ENCODE measurements at places on chromosomes 6 and 20.

GRCh38 chr20:10501402-10501801, 66.3 kb downstream of the SLX4IP start:
- DNase-seq = no peak

GRCh38 chr20:1894471-1894950, 696 bp upstream of the SIRPA start:
- no peak for DNase-seq

- no peak for DNase-seq
Measured at GRCh38 chr6:10962673-10963072, 75.8 kb downstream of the SYCP2L start.

GRCh38 chr20:54650052-54650719, 174.8 kb downstream of the DOK5 start:
- DNase-seq = no peak

GRCh38 chr20:53826597-53827291, 233.1 kb upstream of the ZNF217 start:
- no peak for DNase-seq

DNA sequence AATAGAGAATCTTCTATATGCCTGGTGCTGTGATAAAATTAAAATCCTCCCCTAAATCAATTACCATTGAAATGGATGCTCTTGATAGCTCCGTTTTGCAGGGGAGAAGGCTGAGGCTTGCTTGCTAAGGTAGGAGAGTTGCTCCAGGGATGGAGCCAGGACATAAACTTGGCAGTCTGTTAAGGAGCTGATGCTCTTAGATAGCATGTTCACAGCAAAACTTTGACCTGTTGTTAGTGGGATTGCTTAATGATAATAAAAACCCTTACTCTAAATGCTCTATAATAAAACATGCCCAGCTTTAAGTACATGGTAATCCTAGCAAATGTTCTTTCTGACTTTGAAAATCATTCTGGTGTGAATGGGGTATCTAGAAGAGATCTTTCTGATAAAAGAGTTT, 228.4 kb upstream of the JAG1 start:
- no peak for DNase-seq

DNA sequence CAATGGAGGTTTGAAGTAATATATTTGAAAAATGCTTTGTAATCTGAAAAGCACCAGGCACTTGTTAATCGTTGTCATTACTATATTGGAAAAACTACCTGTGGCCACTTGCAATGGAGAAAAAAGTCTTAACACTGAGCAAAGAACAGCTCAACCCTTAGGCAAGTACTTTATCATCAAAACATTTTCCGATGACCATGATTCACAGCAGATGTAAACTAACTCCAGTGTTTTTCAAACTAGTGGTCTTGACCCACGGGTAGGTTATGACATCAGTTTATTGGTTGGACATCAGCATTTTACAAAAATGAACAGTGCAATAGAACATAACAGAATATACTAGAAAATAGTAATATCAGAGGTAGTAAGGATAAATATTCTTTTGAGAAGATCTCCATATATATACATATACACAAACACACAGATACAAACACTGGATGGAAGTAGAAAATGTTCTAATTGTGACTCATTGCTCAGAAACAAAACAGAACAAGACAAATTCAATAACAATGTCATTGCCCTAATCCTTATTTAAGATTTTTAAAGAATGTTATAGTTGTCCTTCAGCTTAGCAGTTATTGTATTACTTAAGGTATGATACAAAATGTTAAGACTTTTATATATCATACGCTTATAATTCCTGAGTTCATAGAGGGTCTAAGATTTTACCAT, 123.0 kb downstream of the PLCB1 start:
- no peak for DNase-seq

DNA sequence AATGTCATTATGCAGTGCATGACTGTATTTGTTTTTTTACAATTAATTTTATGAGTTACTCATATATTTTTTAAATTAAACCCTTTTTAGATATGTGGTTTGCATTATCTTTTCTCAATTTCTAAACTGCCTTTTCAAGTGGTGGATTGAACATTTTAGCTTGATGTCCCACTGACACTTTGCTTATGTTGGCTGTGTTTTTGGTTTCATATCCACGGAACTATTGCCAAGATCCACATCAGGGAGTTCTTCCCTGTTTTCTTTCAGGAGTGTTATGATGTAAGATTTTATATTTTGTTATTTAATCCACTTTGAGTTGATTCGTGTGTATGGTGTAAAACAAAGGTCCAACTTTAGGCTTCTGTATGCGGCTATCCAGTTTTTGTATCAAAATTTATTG, 1144.9 kb upstream of the EYS start:
- DNase-seq = no peak

DNA sequence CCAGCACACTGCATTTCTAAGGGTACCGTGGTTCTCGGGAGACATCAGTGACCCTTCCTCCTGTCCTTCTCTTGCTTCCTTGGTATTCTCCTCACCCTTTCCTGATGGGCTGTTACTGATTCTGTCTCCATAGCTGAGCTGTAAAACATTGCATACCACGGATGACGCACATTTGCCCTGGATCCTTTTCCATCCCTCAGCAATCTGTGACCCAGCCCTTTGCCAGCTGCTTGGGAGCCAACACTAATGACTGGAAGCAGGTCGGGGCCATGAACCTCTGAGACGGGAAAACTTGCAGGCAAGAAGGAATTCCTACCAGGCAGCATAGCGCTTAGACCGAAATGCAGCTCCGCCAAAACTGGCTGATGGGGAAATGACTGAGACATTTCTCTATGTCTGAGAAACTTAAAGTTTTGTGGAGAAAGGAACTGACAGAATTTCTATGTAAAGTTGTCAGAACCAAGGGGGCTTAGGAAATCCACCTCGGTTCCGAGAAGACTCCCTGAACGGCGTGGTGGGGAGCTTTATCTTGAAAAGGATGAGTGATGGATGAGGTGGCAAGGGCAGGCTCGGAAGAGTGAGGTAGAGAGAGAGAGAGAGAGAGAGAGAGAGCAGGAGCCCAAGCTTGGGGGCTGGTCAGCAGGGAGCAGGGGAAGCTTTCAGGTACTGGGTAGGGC, 19.2 kb downstream of the TUBB2B start:
- no peak for DNase-seq

DNA sequence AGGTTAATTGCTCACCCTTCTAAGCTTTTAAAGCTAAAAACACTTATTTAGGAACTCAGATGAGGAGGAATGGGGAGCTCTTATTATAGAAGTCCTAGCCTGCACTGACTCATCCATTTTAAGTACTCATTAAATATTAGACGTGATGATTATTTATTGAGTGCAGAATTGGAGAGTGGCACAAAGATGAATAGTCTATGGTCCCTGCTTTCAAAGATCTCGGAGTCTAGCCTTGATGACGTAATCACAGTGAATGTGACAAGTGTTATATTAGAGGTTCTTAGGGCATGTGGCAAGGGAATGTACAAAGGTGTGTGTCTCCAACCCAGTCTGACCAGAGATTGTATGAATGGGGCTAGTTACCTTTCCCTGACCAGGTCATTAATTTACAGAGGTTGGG, 68.7 kb upstream of the CD83 start:
- no peak for DNase-seq

- no peak for DNase-seq
Measured at GRCh38 chr20:34575271-34575670, 16.8 kb downstream of the MAP1LC3A start.

DNA sequence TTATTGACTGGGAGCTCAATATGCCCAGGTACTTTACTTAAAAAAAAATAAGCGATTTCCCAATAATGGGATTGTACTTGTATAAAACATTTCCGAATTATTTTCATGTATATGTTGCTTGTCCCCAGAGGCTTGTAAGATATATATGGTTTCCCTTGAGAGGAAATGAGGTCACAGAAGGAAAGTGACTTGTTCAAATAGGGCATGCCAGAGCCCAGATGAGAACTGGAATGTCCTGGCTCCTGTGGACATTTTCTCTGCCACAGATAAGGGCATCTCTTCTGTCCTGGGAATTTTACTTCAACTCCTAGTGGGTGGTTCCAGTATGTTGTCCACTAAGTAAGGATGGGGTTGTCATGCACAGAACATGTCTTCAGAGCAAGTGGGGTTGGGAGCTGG, 63.0 kb downstream of the LYRM2 start:
- DNase-seq = no peak

- DNase-seq = no peak
Measured at GRCh38 chr6:116476002-116476678, 15.0 kb downstream of the CALHM6 start.

DNA sequence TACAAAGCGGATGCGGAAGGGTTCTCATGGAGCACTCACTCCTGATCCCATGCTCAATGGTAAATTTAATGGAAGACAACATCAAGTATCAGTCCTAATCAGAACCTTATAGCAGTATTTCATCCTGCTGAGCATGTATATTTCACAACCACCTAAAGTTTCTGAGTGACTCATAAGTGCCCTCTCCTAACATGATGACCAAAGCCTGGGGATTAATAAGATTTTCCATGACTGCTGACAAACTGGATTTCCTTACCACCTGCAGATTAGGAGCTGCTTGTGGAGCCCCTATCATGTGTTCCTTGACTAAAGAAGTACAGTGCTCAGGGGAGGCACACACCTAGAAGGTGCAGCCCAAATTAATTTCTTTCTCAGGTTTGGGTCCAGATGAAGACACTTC, 112.8 kb downstream of the INSM1 start:
- no peak for DNase-seq

DNA sequence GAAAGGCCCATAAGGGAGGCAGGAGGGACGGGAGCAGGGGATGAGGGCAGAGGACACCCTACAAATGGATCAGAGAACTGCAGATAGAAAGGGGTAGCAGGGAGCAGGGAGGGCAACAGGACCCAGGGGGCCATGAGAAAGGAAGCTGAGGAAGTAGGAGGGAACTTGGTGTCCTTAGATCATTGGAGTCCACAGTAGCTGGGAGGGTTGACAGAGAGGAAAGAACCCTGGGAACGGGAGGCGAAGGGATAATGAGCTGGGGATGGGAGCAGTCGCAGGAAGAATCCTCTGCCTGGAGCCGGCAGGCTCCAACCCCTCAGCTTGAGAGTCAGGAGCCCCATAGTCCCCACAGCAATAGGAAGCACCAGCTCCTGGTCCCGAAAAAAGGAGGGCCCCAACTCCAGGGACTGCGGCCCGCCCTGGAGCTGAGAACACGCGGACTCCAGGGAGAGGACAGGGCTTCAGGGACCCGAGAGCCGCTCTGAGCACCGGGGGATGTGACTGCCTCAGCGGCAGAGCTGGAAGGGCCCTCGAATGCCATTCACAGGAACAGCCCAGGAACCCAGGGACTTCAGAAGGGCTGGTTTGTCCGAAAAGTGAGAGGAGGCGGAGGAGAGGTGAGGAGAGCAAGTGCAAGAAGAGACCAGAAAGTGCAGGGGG, 32.7 kb downstream of the HLA-A start:
- DNase-seq = no peak

DNA sequence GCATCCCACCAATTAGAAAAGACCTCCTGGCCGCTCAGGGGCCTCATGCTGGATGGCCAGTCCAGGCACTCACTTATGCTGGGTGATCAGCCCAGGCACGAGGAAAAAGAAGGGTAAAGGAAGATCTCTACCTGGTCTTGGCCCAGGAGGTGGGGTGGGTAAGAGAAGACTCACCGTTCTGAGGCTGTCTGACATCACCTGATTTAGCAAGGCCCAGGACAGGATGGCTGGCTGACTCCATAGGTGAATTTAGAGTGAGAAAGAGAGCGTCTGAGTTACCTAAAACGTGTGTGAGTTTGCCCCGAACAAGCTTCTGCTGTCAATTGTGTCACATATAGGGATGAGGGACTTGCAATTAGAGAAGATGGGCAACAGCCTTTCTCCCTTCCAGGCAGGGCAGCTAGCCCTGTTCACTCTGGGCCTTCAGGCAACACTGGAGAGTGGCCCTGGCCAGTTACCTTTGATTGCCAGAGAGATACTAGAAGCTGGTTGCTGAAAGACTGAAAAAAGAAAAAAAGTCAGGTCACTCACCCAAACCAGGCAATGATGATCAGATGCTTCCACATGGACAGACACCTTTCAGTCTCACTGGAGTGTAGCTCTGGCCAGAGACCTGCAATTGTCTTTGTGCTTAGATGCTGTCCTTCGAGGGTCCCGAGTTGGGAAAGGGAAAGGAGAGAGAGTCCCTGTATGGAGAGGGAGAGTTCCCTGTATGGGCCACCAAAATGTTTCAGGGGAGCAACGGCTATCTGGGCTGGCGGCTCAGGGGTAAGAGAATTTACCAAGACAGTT, 35.7 kb upstream of the IER3 start:
- no peak for DNase-seq

- DNase-seq = no peak
Measured at GRCh38 chr20:62387933-62388635, 1.2 kb downstream of the RPS21 start.

DNA sequence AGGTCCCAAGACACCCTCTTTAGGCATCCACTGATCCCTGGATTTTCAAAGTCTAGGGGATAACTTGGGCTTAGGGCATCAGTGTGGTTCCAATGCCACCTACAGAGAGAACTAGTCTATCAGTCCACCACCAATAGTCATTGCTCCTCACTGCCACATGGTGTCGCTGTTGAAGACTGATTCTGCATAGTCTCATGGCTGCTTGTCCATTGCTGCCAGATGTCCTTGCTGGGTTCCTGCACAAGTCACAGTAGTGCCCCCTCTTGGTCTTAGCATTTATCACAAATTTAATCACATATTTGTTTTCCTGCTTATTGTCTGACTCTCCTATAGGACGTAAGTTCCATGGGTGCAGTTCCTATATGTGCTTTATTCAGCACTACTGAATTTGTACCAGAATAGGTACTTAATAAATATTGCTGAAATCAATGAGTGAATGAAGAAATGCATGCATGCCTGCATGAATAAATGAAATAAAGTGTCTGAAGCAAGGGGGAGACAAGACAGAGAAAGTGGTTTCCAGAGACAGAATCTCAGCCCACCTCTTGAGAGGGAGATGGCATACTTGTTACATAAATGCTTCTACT, 45.9 kb upstream of the RALY start:
- DNase-seq = no peak

- no peak for DNase-seq
Measured at GRCh38 chr20:59001068-59001448, 6.0 kb downstream of the CTSZ start.

DNA sequence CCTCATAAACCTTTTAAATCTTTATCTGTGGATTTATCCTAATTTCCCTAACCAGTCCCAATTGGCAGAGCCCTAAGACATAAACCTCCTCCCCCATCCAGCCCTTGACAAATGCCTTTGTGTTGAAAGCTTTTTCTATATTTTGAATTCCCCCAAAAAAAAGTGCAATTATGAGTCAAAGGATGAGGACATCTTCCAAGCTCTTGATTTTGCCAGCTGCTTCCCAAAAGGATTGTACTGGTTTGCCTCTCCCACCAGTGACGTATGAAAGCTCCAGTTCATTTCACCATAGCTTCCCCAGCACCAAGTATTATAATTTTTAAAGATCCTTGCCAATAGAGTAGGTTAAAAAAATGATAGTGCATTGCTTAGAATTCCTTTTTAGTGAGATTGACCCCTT, 38.9 kb downstream of the SIRPA start:
- no peak for DNase-seq

GRCh38 chr6:12147557-12148316, 135.6 kb downstream of the HIVEP1 start:
- DNase-seq = no peak

GRCh38 chr6:150004101-150004782, 21.1 kb downstream of the RAET1L start:
- DNase-seq = no peak

Data from activated CD4-positive, alpha-beta T cell treated with anti-CD3 and anti-CD28 coated beads, Interleukin-2, amount 50 U/mL, for 24 hours (primary cell).